Sciatic nerve (tissue), 2 donors: ENCODE measurements at places on chromosomes 13 and 19. TPM values are rescaled to one million over a fixed set of nuclear protein-coding genes. Genes with fewer than 3 reads are reported as not detected.

FCER2 gene
- total RNA-seq = 3.7 TPM

TEX29 gene
- 1.6 TPM for total RNA-seq

DNA sequence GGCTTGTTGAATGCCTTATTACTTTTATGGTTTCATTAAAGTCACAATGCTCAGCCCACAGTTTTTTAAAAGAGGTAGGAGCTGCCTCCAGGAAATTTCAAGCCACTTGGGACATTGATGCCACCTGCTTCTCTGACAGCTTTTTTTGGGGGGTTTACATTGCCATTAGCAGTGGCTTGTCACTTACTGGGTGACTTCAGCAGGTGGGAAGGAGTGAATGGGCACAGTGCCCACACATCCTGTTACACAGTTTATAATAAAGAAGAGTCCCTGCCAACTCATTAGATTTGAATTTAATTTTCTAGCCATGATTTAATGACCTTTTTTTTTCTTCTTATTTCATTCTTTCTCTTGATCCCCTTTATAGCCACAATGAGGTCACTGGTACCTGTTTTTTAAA lies 61.0 kb downstream of the NHLRC3 start:
- DNase-seq = no peak

GRCh38 chr19:15107061-15108010 lies at the start of gene SYDE1:
TSS of gene SYDE1 (plus strand) at chr19:15107401. CDS start at chr19:15107434, 33 bp downstream.
- peak; percentile 74 for DNase-seq

GRCh38 chr13:94333131-94333820 lies 146.2 kb downstream of the DCT start:
- no peak for DNase-seq

DNA sequence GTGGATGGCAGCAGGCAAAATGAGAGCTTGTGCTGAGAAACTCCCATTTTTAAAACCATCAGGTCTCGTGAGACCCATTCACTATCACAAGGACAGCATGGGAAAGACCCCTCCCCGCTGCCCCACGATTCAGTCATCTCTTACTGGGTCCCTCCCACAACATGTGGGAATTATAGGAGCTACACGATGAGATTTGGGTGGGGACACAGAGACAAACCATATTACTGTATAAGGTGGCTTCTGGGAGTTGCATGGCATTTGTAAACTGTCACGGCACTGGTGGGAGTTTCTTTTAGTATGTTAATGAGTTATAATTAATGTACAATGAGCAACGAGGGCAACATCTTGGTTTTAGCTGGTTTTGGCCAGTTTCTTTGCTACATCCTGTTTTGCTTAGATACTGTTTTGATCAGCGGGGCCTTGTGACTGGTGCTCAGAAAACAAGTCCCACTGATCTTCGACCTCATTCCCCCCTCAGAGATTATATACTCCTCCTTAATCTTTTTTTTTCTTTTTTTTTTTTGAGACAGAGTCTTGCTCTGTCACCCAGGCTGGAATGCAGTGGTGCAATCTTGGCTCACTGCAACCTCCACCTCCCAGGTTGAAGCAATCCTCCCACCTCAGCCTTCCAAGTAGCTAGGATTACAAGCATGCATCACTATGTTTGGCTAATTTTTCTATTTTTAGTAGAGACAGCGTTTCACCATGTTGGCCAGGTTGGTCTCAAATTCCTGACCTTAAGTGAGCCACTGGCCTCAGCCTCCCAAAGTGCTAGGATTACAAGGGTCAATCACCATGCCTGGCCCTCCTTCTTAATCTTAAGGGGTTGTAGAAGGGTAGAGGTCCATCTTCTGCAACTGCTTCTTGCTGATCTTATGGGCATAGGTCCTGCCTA lies 21.3 kb upstream of the ZNF599 start:
- no peak for DNase-seq

DNA sequence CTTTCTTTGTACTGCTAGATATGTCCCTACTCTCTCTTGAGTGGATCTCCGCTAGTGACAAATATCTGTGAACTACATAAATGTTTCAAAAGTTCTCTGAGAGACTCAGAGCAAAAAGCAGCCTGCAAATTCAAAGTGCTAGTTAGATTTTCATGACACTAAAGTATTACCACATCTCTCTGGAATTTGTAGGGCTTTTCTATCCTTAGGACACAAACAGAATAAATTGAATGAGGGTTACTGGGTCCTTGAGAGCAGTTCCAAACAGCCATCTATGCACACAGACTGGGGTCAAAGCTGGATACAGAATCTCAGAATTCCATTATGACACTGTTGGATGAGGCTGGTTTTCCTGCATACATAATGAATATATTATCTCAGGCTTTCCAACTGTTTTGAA lies 953.2 kb downstream of the DIAPH3 start:
- DNase-seq = no peak

ZNF416 gene
- total RNA-seq = 6.4 TPM

- no peak for DNase-seq
Observed at GRCh38 chr13:110150384-110151101, 156.4 kb downstream of the COL4A1 start.

DNA sequence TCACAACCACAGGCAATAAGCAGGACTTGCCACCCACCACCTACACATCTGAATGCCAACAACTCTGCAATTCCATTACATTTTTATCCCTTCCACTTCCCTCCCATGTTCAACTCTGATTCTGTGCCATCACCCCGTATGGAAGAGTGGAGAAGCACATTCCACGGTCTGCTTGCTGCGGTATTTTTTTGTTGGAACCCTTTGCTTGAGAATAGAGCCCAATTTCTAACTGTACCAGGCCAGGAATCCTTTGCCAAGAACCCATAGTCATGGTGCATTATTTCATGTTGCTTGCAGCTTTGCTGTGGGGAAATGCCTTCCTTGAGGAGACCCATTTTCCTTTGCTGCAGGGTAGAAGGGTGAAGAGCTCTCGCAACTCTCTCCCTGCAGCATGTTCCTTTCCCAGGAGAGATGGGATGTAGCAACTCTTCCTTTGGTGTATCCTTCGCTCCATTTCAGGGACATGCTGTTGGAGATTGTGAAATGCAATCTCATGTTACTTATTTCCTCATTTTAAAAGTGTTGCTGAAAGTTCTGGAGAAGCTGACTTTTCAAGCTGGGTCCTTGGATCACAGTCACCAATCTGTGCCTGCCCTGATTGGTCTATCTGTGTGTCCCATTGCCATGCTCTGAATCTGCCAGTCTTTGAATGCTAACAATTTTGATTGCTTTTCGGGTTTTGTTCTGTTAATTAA lies 69.8 kb upstream of the STARD13 start:
- DNase-seq = no peak

- DNase-seq = peak; percentile 60
Observed at GRCh38 chr19:38735257-38735686, 9.0 kb downstream of the CAPN12 start.

DNA sequence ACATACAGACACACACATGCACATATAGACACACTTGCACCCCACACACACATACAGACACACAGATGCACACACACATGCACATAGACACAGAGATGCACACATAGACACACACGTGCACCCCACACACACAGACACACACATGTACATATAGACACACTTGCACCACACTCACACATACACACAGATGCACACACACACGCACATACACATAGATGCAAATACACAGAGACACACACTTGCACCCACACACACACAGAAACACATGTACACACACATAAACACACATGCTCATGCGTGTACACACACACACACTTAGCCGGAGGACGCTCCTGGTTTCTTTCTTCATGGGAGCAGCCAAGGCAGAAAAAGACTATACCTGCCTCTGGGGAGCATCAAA lies 10.0 kb downstream of the COL4A2 start:
- DNase-seq = no peak

DNA sequence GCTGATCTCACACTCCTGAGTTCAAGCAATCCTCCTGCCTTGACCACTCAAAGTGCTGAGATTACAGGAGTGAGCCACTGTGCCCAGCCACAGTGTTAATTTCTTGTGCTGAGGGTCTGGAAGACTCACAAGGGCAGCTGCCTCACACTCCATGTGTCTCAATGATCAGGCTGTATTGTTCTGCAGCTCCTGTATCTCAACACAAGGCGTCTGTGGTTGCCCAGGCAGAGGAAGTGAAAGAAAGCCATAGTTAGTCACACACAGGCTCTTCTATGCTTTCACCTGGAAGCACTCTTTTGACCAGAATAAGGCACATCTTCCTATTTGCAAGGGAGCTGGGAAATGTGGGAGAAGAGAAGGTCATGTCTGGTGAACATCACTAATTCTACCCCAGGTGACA lies 107.3 kb upstream of the ZNF507 start:
- no peak for DNase-seq

GRCh38 chr13:99075268-99076191 lies 97.7 kb upstream of the DOCK9 start:
- no peak for DNase-seq

GRCh38 chr13:112891477-112892401 lies 77.3 kb upstream of the MCF2L start:
- DNase-seq = no peak

FRY gene
- 88.8 TPM for total RNA-seq

GPC6 gene
- total RNA-seq = 37.8 TPM
